Pulmonary artery endothelial cell (primary cell): ENCODE measurements at places on chromosomes 1 and 21.

GRCh38 chr1:34742667-34743270 lies 12.1 kb upstream of the GJB5 start:
- DNase-seq: peak; percentile 11

DNA sequence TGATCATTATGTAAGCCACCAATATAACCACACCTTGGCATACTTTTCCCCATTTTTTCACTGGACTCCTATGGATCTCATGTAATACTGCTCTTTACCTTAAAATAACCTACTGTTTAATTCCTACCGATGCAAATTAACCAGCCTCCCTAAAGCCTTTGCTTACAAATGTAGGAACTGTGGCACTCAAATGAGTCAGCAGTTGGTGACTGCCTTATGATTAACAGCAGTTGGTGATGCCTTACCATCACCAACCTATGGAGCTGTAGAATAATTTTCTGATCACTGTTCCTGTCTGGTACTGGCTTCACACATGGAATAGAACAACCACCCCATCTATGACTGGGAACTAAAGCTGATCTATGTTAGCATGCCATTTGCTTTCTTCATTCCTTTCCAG lies 7.8 kb upstream of the NUDT17 start:
- no peak for DNase-seq

DNA sequence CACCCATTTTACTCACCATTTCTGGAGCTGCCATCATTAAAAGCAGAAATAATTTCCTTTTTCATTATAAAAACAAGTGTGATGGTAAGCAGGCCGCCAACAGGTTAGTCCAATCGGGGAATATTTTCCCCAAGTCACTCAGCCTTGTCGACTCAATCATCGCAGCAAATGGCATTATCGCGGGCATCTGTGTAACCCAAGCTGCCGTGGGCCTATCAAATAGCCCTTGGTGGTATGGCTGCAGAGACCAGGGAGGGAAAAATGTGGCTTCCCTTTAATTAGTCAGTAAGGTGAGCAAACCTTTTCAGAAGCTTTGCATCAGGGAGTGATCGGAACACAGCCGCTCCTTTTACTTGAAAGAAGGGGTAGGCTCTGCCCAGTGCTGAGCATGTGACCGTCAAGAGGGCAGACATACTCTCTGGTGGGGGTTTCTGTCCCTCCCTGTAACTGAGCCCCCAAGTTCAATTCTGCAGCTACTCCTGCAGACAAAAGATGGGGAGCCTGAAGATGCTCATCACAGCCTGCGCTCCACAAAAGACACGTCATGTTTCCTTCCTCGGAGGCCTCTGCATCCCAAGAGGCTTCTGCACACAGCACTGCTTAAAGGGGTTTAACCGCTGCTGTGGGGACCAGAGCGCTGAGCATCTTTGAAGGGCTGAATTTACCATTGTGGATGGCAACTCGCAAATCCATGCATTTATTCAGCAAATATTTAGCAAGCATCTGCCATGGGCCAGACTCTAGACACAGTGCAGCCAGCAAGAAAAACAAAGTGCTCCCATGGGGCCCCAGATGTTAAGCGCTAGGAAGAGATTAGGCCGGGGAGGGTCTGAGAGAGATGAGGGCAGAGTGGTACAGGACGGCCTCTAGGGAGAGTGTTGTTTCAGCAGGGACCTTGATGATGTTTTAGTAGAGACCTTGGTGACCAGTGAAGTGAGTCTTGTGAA lies 1.2 kb upstream of the TMPRSS3 start:
- DNase-seq: no peak

DNA sequence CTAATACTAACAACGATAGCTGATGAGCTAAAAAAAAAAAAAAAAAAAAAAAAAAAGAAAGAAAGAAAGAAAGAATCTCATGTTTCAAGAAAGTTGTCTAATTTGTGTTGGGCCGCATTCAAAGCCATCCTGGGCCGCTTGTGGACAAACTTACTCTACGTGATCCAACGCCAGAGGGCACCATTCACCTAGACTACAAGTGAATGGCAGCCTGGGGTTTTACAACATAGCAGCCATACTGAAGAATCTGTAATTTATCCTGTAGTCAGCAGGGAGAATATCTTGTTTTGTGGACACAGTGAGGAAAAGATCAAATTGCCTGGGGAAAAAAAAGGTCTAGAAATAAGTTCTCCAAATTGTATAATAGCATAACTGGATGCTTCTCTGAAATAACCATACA lies 47.0 kb downstream of the CYP2J2 start:
- DNase-seq: peak; percentile 53
